Foreskin fibroblast (primary cell): ENCODE measurements at places on chromosomes 5 and 9.

DNA sequence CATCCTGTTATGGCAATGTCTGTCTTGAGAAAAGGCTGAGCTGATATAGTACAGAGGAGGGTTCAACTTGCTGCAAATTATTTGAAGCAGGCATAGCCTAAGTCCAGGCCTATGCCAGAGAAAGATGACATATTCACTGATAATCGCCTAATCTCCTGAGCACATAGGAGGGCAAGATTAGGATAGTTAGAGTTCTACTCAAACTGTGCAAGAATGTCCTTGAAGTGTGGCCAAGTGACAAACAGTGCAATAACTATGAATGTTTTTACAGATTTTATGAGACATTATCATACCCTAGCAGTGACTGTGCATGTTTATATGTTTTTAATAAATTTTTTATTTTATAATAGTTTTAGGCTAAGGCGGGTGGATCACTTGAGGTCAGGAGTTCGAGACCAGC, 96.2 kb downstream of the TSSK1B start:
- DNase-seq: peak; percentile 49

GRCh38 chr5:104564530-104564929, 1001.9 kb upstream of the NUDT12 start:
- no peak for DNase-seq

DNA sequence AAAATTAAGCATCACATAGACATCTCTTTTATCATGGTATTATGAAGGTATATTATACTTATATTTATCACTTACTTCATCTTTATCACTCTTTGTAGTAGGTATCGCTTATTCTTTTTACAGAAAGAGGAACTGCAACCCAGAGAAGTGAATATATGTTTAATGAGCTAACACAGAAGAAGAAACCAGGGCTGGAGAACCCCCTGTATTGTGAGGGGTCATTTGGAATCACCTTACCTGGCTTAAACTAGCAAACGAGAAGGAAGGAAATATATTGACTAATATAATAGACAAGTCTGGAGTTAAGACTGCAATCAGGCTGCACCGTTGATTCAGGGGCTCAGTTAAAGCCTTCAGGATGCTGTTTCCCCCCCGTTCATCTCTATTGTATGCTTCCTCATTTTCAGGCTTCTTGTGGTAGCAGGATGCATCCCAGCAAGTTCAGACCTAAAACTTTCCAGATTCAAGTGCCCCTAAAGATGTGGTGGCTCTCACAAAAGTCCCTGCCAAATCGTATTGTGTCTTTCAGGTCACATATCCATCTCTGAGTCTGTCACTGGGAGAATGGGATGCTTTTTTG, 146.4 kb downstream of the GCNT1 start:
- no peak for DNase-seq

- DNase-seq: no peak
Observed at GRCh38 chr5:56734091-56734694, 81.2 kb upstream of the MAP3K1 start.

- DNase-seq: no peak
Observed at GRCh38 chr5:152072091-152072490, 147.4 kb upstream of the GLRA1 start.

DNA sequence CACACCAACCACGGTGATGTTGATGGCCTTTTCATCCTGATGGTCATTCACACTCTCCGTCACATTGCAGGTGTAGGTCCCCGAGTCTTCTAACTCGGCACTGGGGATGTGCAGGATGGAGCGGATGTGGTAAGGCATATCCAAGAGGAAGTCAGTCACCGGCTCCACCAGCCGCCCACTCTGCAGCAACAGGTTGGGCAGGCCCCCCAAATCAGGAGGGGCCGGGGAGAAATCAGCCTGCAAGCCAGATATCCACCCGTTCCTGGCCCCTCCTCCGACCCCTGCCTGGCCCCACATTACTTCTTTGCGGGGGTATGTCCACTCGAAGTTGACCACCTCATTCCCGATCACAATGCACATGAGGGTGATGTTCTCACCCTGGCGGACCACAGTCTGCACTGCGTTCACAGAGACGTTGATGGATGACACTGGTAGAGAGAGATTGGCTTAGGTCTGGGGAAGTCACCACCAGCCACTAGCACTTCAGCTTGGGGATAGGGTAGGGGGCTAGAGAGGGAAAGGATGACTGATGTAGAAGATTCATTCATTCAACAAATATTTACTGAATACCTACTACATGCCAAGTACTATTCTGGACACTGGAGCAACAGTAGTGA, 22.0 kb downstream of the PDGFRB start:
- DNase-seq: no peak

GRCh38 chr9:36249189-36249588, 9.1 kb downstream of the GNE start:
- DNase-seq: no peak

- DNase-seq: peak; percentile 30
Observed at GRCh38 chr5:78666041-78666444, 17.5 kb upstream of the LHFPL2 start.

DNA sequence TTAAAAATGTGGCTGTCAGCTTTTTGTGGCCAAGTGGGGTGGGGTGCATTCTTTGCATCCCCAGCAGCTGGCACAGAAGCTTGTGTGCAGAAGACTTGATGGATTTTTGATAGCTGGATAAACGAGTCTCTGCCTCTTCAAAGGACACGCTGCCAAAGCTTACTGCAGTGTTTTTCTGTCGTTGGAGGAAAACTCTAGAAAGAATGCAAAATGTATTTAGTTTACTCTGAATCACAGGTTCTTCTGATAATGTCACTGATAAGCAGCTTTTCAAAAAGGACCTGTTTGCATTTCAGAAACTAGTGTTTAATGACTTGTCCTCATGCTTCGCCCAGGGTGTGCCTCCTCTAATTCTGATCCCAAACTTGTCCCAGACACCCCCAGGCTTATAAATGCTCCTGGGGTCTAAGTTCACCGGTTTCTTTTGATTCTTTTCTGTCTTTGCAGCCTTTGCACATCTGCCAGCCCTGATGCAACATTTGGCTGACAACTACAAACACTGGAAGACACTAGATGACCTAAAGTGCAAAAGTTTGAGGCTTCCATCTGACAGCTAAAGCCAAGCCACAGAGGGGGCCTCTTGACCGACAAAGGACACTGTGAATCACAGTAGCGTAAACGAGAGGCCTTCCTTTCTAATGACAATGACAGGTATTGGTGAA, 66.0 kb downstream of the WDR41 start:
- DNase-seq: no peak

DNA sequence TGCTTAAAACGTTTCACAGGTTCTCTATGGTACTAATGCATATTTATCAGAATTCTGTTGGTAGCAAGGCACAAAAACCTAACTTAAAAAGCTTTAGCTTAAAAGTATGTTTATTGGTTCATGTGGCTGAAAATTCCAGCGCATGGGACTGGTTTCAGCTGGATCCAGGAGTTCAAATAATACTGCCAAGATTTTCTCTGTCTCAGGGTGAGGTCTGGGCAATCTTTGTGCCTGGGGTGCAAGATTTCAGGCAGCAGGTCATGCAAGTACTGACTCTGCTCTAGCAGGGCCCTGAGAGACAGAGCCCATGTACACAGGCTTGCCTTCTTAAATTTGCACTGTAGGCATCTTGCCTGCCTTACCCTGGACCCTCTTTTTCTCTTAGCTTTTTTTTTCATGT, 134.2 kb upstream of the GAS1 start:
- no peak for DNase-seq

- no peak for DNase-seq
Observed at GRCh38 chr9:107991581-107991980, 502.0 kb upstream of the KLF4 start.

GRCh38 chr9:37201581-37201980, 81.2 kb downstream of the ZCCHC7 start:
- DNase-seq: no peak

GRCh38 chr9:92607773-92608172, 62.2 kb downstream of the IPPK start:
- DNase-seq: peak; percentile 88

DNA sequence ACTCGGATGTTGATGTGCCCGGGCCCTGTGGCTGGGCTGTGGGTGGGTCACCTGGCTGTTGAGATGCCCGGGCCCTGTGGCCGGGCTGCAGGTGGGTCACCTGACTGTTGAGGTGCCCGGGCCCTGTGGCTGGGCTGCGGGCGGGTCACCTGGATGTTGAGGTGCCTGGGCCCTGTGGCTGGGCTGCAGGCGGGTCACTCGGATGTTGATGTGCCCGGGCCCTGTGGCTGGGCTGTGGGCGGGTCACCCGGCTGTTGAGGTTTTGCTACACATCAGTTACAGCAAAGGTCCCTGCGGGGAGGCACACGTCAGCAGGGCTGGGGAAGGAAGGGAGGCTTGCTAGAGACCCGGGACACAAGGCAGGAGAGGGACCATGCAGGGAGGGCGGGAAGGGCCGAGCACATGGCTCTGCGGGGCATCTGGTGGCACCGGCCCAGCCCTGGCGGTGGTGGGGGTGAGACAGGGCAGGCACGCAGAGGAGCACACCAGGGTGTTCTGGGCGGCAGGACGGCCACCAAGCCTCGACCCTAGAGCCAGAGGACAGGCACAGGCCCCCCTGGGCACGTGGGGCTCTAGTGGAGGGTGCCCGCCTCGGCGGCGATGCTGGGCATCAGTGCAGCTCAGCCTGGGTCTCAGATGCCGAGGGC, 35.4 kb downstream of the PNPLA7 start:
- no peak for DNase-seq

DNA sequence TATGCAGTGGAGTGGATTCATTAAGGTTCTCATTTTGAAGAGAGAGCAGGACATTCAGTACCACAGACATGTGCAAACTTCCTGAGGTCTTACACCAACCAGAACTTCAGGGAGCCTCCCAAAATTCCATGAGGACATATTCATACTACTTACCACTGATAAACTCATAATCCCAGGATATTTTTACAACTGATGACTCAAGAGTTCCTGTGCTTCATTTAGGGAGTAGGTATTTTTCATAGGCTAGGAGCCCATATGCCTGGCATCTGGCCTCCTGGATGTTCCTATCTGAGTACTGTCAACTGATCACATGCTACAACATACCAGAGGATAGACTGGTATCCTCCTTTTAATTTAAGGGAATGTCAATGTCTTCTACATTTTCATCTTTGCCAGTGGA, 578.0 kb downstream of the EFNA5 start:
- peak; percentile 46 for DNase-seq

GRCh38 chr9:70811638-70812037, 309.8 kb downstream of the TRPM3 start:
- no peak for DNase-seq

DNA sequence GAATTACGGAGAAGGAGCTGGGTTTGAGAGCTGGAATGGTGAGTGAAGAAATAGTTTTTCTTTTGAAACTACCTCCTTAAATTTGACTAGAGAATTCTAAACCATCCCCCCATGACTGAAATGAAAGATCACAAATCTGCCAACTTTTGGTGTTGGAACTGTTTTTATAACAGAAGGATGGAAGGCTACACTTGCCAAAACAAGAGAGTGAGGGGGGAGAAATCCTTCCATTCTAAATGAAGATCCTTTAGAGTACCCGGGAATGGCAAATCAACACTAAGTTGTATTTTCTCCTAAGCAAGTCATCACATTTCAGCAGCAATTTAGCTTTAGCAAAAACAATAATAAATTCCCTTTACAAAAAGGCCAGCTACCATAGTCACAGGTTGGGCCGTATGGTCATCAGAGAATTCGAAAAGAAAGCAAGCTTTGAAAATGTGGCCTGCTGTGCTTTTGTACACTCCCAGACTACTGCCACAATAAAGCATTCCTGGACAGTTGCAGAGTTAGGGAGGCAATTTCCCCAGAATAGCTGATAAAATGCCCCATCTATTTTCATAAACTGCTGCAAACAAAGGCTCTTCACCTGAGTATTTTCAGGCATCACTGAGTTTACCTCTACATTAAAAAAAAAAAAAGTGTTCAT, 25.0 kb upstream of the FREM1 start:
- no peak for DNase-seq

GRCh38 chr5:87347272-87347671, 65.5 kb downstream of the CCNH start:
- no peak for DNase-seq

DNA sequence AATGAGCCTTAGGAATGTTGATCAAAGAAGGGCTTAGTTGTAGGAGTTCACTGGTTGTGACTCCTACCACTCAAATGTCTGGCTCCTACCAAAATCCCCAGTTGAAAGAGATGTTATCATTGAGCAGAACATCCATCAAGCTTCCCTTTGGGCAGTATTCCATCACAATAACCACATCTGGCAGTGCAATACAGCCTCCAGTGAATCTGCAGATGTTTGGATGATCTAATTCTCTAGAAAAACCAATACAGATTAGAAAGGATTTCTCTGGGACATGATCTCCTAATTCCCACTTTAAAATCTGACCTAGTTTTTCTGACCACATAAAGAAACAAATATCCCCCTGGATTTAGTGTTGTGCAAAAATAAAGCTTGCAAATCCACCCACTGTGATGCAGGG, 81.6 kb downstream of the TMEM215 start:
- DNase-seq: no peak

- DNase-seq: no peak
Observed at GRCh38 chr5:40307920-40308319, 371.8 kb upstream of the PTGER4 start.

GRCh38 chr5:54150841-54151240, 159.5 kb downstream of the ARL15 start:
- no peak for DNase-seq

- no peak for DNase-seq
Observed at GRCh38 chr5:115435065-115435777, 109.4 kb downstream of the FEM1C start.

GRCh38 chr5:150000990-150001659, 586 bp downstream of the HMGXB3 start:
- peak; percentile 80 for DNase-seq

- DNase-seq: no peak
Observed at GRCh38 chr5:174335682-174336364, 290.3 kb downstream of the NSG2 start.

- DNase-seq: no peak
Observed at GRCh38 chr5:61916621-61917620, 389.1 kb upstream of the KIF2A start.

DNA sequence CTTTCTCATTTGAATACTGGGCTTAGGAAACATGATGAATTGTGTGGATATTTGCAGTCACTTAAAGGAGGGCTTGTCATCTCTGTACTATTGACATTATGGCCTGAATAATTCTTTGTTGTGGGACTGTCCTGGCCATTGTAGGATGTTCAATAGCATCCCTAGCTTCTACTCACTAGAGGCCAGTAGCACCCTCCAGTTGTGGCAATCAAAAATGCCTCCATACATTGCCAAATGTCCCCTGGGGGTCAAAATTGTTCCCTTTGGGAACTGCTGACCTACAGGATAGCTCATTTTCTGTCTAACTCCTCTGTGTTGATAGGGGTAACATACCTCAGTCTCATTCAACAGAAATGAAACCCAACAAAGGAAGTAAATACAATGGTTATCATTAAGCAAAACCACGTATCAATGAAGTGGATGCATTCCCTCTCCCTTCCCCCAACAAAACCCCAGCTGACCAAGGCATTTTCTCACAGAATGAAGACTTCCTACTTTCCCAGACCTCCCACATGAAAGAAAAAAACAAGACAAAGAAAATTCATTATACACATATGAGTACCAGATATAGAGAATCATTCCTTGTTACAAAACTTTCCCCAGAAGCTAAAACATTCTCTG, 18.1 kb downstream of the FYB1 start:
- DNase-seq: no peak
